ENCODE measurements at places on chromosomes 16 and 17.
A peak's percentile ranks its signal among the peaks of the same experiment; 100 is the strongest.

DNA sequence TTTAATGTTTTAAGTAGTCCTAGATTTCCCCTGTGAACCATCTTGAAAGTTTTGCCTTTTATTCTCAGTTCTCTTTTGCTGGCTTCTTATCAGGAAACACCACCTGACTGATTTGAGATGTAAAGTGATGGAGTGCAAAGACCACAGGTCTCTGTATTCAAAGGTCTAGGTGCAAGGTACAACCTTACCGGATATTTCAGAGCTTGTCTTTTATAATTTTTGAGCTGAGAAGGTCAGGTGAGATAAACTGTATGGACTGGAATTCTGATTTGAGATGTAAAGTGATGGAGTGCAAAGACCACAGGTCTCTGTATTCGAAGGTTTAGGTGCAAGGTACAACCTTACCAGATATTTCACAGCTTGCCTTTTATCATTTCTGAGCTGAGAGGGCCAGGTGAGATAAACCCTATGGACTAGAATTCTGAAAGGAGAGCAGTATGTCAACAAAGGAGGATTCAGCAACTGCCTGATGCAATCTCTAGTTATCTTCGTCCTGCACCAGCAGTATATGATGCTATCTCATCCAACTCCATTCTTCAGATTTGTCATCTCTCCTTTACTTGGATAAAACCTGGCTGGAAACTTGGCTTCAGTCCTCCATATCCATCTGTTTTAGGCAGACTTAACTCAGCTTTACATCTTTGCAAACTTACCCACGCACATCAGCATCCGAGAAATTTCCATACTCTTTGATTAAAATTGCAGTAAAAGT, 64.3 kb downstream of the CENPV start:
- no peak for DNase-seq

DNA sequence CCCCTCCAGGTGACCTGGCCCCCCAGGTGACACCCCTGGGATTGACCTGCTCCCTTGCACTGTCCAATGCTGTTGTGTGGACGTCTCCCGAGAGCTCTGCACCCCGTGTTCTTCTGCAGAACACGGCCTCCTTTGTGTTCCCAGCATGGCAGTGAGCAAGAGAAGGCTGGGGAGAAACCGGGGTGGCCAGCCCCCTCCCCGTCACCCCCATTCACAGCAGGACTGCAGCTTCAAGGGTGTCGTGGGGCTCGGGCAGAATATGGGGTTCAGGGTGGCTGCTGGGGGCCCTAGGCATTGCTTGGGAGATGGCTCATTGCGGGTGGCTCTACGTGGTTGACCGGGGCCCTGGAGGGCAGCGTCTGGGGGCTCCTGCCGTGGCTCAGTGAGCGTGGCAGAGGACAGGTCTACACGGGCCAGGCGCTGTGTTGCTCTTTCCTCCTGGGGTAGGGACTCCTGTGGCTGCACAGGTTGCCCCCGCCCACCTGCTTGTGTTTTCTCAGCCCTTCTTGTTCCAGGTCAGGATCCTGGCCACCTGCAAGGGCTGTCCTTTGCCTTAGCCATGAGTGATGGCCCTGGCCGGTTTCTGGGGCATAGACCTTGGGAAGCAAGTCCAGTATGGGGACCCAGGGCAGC, 12.5 kb downstream of the GSE1 start:
- no peak for DNase-seq

GRCh38 chr16:70375636-70376611, 29.2 kb downstream of the DDX19A start:
- DNase-seq, result no peak

DNA sequence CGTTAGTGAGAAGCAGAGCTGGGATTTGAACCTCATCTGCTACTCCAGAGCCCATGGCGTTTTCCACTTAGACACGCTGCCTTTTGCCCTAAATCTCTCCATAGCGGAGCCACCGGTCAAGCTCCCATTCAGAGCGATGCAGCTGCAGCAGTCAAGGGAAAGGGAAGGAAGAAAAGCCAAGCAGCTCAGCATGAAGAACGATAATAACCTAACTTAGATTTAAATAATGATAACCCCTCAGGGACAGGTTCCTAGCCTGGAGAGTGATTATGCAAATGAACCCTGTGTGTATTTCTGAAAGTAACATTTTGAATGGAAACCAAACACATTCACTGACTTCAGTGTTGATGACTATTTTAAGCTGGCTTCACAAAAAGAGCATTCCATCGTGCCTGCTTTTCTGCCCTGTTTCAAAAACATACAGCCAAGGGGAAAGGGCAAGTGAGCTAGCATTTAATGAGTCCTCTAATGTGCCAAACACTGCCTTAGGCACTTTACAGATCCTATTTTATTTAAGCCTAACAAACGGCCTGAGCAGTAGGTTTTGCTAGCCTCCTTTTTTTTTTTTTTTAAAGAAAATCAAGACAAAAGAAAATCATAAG, 798.3 kb downstream of the CDH8 start:
- DNase-seq, result no peak

- DNase-seq, result no peak
Observed at GRCh38 chr16:57988929-57989328, 11.5 kb downstream of the ZNF319 start.

DNA sequence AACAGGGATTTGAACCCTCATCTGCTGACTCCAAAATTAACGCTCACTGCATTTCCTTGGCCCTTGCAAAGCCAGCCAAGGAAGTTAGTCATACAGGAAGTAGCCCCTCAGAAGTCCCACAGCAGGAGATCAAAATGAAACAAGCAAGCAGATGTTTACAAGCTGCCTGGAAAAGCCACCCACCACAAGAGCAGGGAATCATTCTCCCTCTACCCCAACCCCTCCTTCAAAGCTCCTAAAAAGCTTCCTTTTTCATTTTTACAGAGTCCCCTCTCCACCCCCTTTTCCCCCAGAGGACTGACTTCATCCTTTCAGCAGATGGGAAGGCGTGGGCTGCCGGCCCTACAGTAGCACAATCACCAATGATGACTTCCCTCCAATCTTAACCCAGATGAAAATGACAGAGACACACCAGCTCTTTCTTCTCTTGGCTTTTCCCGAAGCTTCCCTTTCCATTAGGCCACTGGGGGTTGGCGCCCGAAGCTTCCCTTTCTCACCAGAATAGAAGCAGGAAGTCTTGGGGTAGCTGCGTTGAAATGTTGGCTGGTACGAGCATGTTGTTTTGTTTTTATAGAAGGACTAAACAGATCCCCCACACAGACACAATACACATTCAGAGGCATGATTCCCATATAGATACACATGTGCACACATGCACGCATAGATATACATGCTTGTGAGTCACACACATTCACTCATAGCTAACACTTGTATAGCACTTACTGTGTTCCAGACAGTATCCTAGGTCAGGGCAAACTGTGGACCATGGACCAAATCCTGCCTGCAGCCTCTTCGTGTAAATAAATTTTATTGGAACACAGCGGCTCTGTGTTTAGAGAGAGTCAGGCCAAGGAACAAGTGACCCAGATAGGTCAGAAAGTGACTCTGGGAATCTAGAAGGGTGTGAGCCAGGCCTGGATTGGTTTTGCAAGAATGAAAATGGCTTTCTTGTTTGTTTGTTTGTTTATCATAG, 17.4 kb downstream of the ITPRIPL2 start:
- no peak for DNase-seq

DNA sequence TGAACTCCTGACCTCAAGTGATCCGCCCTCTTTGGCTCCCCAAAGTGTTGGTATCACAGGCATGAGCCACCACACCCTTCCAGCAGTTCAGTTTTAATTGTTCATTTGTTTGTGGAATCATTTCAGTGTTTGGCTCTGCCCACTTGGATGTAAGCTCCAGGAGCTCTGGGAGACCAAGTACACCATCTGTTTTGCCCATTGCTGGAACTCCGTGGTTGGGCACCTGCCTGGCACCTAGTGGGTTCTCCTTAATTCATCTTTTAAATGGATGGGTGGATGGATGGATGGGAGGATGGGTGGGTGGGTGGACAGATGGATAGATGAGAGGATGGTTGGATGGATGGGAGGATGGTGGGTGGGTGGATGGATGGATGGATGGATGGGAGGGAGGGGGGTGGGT, 953 bp upstream of the NECAB2 start:
- DNase-seq, result no peak

GRCh38 chr17:51052235-51052634, 68.4 kb downstream of the SPAG9 start:
- DNase-seq, result no peak

GRCh38 chr17:66466840-66467367, 164.5 kb downstream of the PRKCA start:
- DNase-seq, result peak; percentile 48

DNA sequence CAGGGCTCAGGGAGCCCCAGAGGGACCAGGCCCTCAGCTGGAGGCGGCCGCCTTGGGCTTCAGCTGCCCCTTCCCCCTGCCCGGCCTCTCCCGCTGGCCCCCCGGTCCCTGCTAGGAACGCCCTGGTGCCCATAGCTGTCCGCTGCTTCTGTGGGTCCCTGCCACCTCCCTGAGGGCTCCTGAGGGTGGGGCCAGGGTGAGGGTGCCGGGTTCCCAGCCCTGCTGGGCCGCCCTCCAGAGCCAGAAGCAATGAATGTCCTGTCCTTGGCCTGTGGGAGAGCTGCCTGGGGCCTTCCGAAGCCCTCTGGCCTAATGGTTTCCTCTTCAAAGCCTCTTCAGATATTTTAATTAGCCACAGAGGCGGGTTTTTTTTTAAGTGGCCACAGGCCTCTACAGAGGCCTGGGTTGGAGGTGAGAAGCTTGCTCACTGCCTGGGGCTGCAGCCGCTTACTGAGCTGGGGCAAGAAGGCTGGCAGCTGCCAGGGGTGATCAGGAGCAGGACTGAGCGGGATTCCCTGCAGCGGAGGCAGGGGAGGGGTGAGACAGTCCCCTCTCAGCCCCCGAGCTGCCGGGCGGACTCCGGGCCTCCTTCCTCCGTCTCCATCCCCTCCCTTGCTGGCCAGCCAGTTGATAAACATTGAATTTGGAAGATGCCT, 9.9 kb downstream of the CENPX start:
- no peak for DNase-seq

GRCh38 chr16:14446796-14447195, 183.3 kb downstream of the PARN start:
- DNase-seq, result no peak

DNA sequence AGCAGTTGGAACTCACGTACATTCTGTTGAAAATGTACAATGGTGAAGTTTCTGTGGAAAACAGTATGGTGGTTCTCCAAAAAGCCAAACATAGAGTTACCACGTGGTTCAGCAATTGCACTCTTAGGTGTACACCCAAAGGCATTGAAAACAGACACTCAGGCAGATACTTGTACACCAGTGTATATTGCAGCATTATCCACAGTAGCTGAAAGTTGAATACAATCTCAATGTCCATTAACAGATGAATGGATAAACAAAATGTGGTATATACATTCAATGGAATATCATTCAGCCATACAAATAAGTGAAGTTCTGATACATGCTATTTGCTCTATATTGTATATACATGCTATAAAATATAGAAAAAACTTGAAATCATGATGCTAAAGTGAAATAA, 23.2 kb downstream of the TBX2 start:
- no peak for DNase-seq

GRCh38 chr16:7964167-7964566, 626.1 kb downstream of the TMEM114 start:
- no peak for DNase-seq

- DNase-seq, result no peak
Observed at GRCh38 chr16:20318437-20318836, 8.9 kb downstream of the GP2 start.

GRCh38 chr16:12020009-12020408, 43.5 kb downstream of the SNX29 start:
- DNase-seq, result no peak

- no peak for DNase-seq
Observed at GRCh38 chr17:15042311-15042710, 222.8 kb downstream of the PMP22 start.

- no peak for DNase-seq
Observed at GRCh38 chr16:84150926-84151325, 5.8 kb downstream of the DNAAF1 start.

GRCh38 chr17:40309949-40310510, 1.1 kb downstream of the RARA start:
- DNase-seq, result no peak

DNA sequence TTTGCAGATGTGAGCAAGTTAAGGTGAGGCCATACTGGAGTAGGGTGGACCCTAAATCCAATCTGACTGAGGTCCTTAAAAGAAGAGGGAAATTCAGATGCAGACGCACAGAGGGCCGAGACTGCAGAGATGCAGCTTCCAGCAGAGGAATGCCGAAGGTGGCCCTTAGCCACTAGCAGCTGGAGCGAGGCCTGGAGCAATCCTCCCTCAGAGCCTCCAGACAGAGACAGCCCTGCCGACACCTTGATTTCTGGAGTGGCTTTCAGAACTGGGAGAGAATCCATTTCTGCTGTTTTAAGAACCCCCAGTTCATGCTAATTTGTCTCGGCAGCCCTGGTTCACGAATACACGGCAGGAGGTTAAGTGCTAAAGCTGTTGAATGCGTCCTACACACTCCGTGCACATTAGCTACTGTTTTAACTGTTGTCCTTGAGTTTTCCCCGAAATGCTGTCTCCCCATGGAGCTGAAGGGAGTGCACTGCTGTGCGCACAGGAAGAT, 135.5 kb downstream of the IRF8 start:
- DNase-seq, result no peak

All from activated T-helper 2 cell treated with anti-CD3 and anti-CD28 coated beads, Interferon-gamma antibody, Interleukin-2, Interleukin-4, amounts not matched to agents 10 μg/mL and 5 μg/mL and 100 μg/mL, durations not matched to agents 14 hours and 24 hours and 36 hours (primary cell).